Purkinje cell (primary cell): ENCODE measurements at places on chromosomes 5 and 9. TPM values are rescaled to one million over a fixed set of nuclear protein-coding genes. Genes with fewer than 3 reads are reported as not detected.

Gene FLT4
- polyA plus RNA-seq = not detected in 2 replicates

Gene FBP2
- polyA plus RNA-seq = not detected in 2 replicates

Gene PCDHGC4
- polyA plus RNA-seq = 0.22 and 4.5 TPM in 2 replicates

Gene SLC6A18
- polyA plus RNA-seq = not detected in 2 replicates

Gene ACOT12
- polyA plus RNA-seq = not detected in 2 replicates

Gene ZNF782
- polyA plus RNA-seq = 4.0 and 4.6 TPM in 2 replicates

Gene GRM6
- 0.05 TPM in 1 of 2 replicates, not detected in the other for polyA plus RNA-seq

Gene ASPN
- 0.70 and 0.83 TPM in 2 replicates for polyA plus RNA-seq

Gene FCHO2
- polyA plus RNA-seq = 3.7 and 6.9 TPM in 2 replicates

Gene KIF12
- not detected in 2 replicates for polyA plus RNA-seq

Gene FBXO38
- polyA plus RNA-seq = 19.9 and 21.2 TPM in 2 replicates

Gene NEURL1B
- not detected in 2 replicates for polyA plus RNA-seq

Gene C8G
- 0.90 TPM in 1 of 2 replicates, not detected in the other for polyA plus RNA-seq

Gene PDCD1LG2
- 0.71 TPM in 1 of 2 replicates, not detected in the other for polyA plus RNA-seq

Gene FNBP1
- polyA plus RNA-seq = 8.2 and 19.6 TPM in 2 replicates

Gene SPINK4
- polyA plus RNA-seq = not detected in 2 replicates

Gene VPS13A
- polyA plus RNA-seq = 18.5 and 21.4 TPM in 2 replicates

Gene ST6GALNAC4
- polyA plus RNA-seq = 1.7 TPM in 2 replicates

Gene FCN1
- not detected in 2 replicates for polyA plus RNA-seq

Gene CYLC2
- not detected in 2 replicates for polyA plus RNA-seq

Gene SMIM32
- 0.91 and 2.4 TPM in 2 replicates for polyA plus RNA-seq

Gene MLANA
- 0.93 TPM in 1 of 2 replicates, not detected in the other for polyA plus RNA-seq

Gene C9orf153
- polyA plus RNA-seq = 0.14 and 0.98 TPM in 2 replicates

Gene ANKRD34B
- not detected in 2 replicates for polyA plus RNA-seq

Gene GNA14
- polyA plus RNA-seq = 5.8 and 7.1 TPM in 2 replicates

Gene LHFPL2
- 0.95 and 1.2 TPM in 2 replicates for polyA plus RNA-seq

Gene WNK2
- 8.7 and 17.7 TPM in 2 replicates for polyA plus RNA-seq

Gene TMEM171
- polyA plus RNA-seq = 3.5 TPM in 1 of 2 replicates, not detected in the other

Gene NDST1
- polyA plus RNA-seq = 0.81 and 1.3 TPM in 2 replicates

Gene CDC26
- polyA plus RNA-seq = 92.2 and 96.9 TPM in 2 replicates

Gene RNF183
- not detected in 2 replicates for polyA plus RNA-seq

Gene PCDHGA7
- polyA plus RNA-seq = 0.73 and 1.8 TPM in 2 replicates

Gene CERCAM
- polyA plus RNA-seq = 0.14 and 1.6 TPM in 2 replicates

Gene ALAD
- 9.0 and 10.7 TPM in 2 replicates for polyA plus RNA-seq

Gene GKAP1
- 6.0 and 12.4 TPM in 2 replicates for polyA plus RNA-seq

Gene GRIA1
- polyA plus RNA-seq = 77.4 and 86.1 TPM in 2 replicates

Gene SPATA31C1
- not detected in 2 replicates for polyA plus RNA-seq

Gene ABITRAM
- polyA plus RNA-seq = 14.0 and 31.1 TPM in 2 replicates

Gene C9
- polyA plus RNA-seq = 0.08 TPM in 1 of 2 replicates, not detected in the other

Gene NRG2
- polyA plus RNA-seq = 0.38 and 0.73 TPM in 2 replicates

Gene SH3GLB2
- polyA plus RNA-seq = 1.6 and 3.5 TPM in 2 replicates

Gene ADRB2
- not detected in 2 replicates for polyA plus RNA-seq

Gene SRA1
- 50.0 and 58.4 TPM in 2 replicates for polyA plus RNA-seq

Gene NSG2
- polyA plus RNA-seq = 376 and 507 TPM in 2 replicates

Gene ECPAS
- 52.8 and 62.2 TPM in 2 replicates for polyA plus RNA-seq

Gene NR5A1
- not detected in 2 replicates for polyA plus RNA-seq

Gene SLC36A3
- polyA plus RNA-seq = not detected in 2 replicates

Gene UBE2R2
- polyA plus RNA-seq = 19.7 and 24.6 TPM in 2 replicates

Gene ANKRD55
- 0.15 and 1.8 TPM in 2 replicates for polyA plus RNA-seq

Gene TRAF1
- polyA plus RNA-seq = not detected in 2 replicates

Gene ARHGEF37
- polyA plus RNA-seq = 1.1 and 2.3 TPM in 2 replicates

Gene NTMT1
- 17.2 and 34.2 TPM in 2 replicates for polyA plus RNA-seq

Gene PTPN3
- 0.07 and 0.67 TPM in 2 replicates for polyA plus RNA-seq

Gene RAI14
- 2.4 and 6.8 TPM in 2 replicates for polyA plus RNA-seq
